Lung microvascular endothelial cell (primary cell): ENCODE measurements at places on chromosomes 1 and 21. TPM values are rescaled to one million over a fixed set of nuclear protein-coding genes. Genes with fewer than 3 reads are reported as not detected.

DNA sequence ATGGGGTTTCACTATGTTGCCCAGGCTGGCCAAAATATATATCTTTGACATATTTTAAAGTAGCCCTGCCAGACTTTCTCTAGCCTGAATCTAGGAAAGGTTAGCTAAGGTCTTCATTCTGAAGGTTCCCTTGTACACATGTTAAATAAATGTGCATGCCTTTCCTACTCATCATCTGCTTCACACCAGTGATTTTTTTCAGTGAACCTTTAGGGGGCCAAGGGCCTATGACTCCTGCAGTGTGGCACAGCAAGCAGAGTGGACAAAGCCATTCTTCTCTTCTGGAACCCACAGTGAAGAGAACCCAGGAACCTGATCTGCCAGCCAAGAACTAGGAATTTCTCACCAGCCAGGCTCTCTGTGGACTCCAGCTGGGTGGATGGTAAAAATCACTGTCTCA is 22.9 kb downstream of the CBR1 start:
- DNase-seq: no peak

GRCh38 chr21:45819478-45820170 is 161.9 kb upstream of the COL6A1 start:
- no peak for DNase-seq

DNA sequence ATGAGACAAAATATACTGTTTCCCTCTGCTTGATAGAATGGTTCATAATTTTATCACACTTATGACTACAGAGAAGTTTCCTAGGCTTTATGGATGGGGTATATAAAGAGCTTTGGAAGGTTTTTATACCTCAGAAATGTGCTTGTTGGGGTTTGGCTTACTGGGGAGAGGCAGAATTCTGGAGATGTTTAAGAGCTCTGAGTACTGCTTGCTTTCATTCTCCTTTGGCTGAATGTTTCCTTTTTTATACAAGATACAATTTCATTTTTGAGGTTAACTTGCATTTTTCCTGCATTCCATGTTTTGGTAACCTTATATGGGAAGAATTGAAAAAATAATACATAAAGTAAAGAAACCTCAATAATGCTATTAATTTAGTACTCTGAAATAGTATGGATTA is 157.7 kb upstream of the COL11A1 start:
- no peak for DNase-seq

DNA sequence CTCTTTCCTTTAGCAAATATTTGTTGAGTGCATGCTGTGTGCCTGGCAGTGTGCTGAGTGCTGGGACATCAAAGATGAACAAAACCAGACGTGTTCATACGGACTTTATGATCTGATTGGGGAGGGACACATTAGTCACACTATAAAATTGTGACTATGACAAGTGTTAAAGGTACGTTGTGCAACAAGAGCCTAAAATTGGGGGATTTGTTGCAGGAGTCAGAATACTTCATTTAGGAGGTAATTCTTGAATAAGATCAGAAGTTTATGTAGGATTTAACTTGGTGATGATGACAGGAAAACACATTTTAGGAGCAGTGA is 29.6 kb downstream of the B3GALT2 start:
- no peak for DNase-seq

GRCh38 chr1:201968202-201968925 is 13.1 kb downstream of the TIMM17A start:
- no peak for DNase-seq

DNA sequence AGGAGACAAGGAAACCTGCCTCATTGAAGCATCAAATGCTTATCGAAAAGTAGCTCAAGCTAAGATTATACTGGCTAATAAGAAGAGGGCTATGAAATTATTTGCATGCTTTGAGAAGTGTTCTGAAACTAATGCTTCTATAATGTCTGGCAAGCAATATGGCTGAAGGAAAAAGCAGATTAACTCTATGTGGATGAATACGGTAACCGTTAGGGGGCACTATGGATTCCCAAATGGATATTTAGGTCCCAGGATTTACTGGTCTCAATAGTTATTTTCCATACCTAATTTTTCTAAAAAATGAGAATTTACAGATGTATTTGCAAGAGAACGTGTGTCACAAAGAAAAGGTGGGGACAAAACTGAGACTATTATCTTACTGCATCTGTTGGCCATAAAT is 34.6 kb upstream of the RRP15 start:
- DNase-seq: peak; percentile 4

- no peak for DNase-seq
Measured at GRCh38 chr1:183279835-183280234, 93.8 kb downstream of the LAMC2 start.

GRCh38 chr1:181905944-181906597 is 155.4 kb downstream of the ZNF648 start:
- DNase-seq: no peak

- DNase-seq: no peak
Measured at GRCh38 chr21:41216486-41216885, 48.5 kb downstream of the BACE2 start.

DNA sequence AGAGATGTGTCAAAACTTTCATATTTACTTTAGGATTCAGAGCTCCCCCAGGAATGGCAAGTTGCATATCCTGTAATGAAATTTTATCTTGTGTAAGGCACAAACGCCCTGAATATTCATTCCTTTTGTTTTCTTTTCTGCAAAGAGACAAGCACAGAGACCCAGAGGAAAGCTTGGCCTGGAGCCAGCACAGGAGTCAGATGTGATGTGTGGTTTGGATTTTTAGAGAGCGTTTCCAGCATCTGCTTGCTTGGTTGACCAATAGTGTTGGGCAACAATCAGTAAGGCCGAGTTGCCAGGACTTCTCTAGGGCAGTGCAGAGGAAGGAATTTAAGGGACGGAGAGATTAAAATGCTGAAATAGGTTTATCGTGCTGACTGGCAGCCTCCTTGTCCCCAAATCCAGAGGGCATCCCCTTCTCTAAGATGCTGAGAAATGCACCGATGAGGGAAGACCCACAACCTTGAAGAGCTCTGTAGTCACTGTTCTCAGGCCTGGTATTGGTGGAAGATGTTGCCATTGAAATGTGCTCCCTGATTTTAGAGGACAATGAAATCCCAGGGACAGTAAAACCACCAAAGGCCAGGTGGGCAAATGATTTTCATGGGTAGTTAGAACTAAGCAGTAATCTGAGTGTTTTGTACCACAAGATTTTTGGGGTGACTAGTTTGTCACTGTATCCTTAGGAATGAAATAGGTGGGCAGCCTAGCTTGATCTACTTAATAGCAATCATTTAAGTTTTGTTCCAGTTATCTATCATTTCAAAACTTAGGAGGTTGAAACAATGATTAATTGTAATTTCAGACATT is 37.9 kb upstream of the RHOU start:
- peak; percentile 9 for DNase-seq

DNA sequence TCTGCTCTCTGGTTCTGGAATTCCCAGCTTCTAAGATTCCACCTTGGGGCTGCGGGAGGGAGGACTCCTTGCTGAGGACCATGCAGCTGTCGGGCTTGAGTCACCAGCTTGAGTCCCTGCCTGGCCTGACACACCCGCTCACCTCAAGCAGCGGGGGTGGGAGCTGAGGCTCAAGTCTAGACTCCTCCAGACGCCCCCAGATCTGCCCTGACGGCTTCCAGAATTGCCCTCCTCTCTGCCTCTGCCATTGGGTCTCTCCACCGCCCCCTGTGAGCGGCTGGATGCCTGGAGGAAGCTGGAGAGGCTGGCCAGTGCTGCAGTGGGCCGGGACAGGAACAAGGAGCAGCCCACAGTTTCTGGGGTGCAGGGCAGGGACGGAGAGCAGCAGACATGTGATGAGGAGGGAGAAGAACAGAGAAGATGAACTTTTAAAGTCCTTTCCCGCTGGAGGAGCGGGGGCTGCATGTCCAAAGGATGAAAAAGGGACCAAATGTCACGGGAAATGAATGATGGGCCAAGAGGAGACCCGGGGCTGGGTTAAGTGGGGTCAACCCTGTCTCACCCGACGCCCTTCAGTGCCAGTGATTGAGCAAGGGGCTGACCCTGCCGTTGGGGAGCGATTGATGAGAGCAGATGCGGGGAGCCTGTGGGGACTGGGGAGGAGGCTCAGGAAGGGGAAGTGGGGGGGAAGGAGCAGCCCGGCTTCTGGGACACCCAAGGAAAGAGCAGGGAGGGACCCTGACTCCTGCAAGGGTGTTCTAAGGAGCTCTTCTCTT is 13.5 kb downstream of the CRABP2 start:
- no peak for DNase-seq

DNA sequence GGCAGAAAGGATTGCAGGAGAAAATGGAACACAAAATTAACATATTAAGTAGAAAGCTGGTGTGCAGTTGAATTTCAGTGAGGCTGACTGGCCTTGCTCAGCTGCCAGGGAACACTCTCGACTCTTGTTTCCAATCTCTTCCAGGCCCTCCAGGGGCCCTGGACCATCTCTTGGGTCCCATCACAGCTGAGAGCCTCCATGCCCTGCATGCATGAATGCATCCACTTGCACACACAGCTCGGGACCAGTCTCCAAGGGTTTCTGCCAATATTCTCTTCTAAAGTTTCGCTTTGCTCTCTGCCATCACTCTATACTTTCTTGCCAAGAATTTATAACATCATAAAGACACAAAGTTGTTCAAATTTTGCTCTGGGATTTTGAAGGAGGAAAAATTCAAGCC is 200.3 kb downstream of the DSCAM start:
- no peak for DNase-seq

DNA sequence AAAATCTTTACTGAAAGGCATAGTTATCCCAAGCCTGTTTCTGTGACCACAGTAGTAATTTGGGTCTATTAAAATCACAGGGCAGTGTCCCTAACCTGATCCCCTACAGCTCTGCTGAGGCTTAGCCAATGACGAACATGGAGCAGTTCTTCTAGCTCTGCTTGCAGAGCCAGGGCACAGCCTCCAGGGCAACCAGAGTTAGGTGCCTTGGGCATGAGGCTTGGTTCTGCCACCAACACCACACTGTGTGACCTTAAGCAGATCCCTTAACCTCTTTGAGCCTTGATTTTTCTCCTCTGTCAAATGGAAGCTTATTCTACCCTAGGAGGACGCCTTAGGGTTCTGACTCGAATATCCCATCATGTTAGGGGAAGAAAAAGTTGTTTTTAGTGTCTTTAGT is 86.7 kb upstream of the TLR5 start:
- DNase-seq: no peak

DNA sequence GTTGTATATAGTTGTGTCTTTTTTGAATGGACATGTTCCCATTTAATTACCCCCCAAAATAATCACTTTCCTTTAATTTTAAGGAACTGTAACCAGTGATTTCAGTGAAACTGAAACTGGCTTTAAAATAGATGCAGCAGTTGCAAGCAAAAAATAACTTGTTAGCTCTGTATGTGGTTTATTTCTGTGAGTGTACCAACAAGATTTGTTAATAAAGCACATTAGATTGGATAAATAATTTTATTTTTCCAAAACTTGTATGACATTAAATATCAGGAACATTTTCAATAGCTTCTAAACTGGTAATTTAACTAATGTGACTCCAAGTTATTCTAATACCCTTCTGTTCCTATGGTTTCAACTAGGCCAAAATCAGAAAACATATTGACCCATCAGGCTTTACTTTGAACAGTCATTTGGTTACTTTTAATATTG is 184.3 kb upstream of the CACYBP start:
- DNase-seq: no peak

DNA sequence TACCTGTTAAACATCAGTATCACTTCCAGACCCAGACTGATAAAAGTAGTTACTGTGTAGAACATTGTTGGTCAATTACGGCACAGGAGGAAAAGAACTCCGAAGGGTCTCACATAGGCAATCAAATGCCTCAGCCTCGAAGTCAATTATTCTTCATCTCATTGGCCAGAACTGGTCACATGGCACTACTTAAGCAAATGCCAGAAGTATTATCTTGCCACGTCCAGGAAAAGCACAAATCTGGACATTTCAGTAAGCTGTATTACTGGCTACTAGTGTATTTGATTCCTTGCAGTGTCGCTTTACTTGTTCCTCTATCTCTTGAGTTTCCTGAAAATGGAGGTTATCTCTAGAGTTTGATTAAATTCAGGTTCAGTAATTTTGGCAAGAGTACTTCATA is 24.4 kb downstream of the DIO1 start:
- no peak for DNase-seq

- peak; percentile 65 for DNase-seq
Measured at GRCh38 chr1:110309767-110310166, 29.4 kb upstream of the RBM15 start.

GRCh38 chr1:67721650-67722291 is 36.8 kb downstream of the GADD45A start:
- DNase-seq: no peak

GRCh38 chr1:36889478-36890226 is 144.7 kb downstream of the GRIK3 start:
- DNase-seq: no peak

DNA sequence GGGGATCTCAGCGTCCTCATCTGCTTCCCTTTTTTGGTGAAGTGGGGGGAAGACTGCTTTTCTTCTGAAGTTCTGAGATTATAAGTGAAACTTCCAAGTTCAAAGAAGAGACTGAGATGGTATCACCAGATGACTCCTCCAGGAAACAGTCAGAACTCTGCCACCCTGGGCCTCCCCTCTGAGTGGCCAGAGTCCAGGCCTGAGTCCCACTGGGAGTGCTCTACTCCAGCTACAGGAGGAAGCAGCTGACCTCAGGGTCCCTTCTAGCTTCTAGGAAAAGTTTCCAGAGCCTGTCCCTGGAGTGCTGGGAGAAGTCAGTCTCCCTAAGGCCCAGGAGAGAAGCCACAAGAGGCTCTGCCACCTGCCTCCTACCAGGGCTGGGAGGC is 104.7 kb downstream of the CASZ1 start:
- DNase-seq: no peak

Gene ATP6V1G3
- total RNA-seq: not detected in 2 replicates

Gene PCP4
- not detected in 2 replicates for total RNA-seq

Gene TCHH
- under 0.01 and 0.20 TPM in 2 replicates for total RNA-seq

Gene C1orf226
- total RNA-seq: under 0.01 TPM in 2 replicates

Gene OR2L8
- not detected in 2 replicates for total RNA-seq

Gene CD160
- total RNA-seq: not detected in 2 replicates

Gene SLC37A1
- 8.3 and 13.3 TPM in 2 replicates for total RNA-seq
